Inflammatory macrophage (primary cell): ENCODE measurements at places on chromosomes 6 and 20.
A peak's percentile ranks its signal among the peaks of the same experiment; 100 is the strongest.

GRCh38 chr6:3350252-3350796 lies 91.6 kb downstream of the PSMG4 start:
- no peak for DNase-seq

DNA sequence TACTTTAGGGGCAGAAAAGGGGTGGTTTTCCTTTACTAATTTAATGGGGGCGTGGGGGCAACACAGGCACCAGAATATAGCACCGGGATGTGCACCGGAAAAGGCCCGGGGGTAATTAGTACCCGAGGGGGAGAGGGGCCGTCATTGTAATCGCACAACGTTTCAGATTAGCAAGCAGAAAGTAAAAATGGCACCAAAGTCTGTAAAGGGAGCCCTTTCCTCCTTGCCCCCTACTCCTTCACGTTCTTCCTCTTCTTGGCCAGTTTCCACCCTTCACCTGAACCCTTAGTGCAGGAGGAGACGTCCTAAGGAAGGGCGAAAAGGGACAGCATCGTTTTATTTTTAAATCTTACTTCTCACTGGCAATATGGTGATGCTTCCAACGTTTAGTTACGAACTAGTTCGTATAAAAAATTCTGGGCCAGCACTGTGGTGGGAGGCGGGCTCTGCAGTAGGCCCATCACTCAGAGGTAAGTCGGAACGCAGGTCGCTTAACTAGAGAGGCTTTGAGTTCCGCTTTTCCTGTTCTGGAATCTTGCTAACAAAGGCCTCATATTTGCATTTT lies 742 bp upstream of the CEP85L start:
- DNase-seq: no peak

GRCh38 chr6:68247782-68248181 lies 387.3 kb upstream of the ADGRB3 start:
- no peak for DNase-seq

GRCh38 chr6:32156891-32157290 lies 3.0 kb downstream of the PPT2 start:
- no peak for DNase-seq

DNA sequence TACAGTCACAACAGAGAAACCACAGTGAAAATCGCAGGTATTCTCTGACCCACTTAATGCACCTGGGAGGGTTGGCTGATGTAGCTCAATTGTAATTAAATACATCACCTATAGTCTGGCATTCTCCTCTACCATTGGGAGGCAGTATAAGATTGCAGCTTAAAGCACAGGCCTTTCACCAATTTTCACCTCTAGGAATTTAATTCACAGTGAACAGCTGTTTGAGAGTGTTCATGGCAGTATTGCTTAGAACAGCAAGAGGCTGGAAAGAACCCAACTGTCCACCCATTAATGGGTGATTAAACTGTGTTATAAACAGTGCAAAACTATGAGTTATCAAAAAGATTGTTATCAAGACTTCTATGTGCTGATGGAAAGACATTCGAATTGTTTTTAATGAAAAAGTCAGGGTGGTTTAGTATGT lies 2.0 kb downstream of the EDEM2 start:
- DNase-seq: peak; percentile 29

DNA sequence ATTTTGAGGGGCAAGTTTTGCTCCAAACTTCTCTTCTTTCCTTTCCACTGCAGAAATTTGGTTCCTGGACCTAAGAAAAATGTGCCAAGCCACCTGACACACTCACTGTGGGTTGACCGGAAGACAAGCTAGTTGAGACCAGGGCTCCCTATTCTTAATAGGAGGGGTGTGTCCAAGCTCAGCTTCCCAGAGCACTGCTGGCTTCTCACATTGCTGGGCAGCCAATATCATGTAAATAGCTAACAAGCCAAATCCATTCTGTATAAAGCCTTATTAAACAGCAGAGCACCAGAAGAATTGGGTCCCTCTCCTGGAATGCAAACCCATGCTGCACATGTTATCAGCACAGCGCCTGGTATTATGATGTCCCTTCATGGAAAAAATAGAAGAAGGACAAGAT lies 17.0 kb upstream of the SAMD3 start:
- no peak for DNase-seq

DNA sequence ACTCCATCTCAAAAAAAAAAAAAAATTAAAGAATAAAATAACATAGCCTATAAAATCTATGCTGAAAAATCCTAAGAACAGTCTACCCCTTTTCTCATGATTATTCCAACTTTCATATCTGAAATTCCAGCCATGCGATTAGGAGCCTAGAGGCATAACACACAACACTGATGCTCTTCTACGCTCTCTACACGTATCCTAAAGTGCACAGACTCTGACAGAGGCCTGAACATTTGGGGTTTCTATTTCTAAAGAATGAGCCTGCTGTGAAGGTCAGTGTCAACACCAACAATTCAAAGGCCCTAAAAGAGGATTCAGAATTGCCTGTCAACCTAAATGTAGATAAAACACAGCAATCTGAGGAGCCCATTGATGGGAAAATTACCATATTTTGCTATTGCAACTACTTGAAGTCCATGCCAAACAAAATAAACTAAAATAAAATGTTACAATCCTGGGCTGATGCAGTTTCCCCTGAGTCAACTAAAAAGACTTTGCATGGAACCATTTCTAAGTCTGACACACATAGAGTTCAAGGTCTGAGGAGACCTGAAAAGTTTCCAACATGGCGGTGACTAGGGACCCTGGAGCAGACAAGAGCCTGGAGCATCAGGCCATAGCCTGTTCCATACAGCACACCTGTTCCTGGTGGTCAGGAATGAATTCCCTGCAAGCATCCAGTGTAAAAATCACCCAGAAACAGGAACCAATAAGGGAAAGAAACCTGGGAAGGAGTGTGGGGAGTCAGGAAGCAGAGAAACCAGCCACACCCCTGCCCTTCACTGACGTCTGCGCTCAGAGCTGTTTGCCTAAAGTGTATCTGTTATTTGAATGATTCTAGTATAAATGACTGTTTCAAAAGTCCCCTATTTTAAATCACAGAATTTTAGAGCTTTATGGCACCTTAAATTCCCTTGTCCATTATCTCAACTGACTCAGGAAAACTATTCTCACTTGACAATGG lies 11.8 kb downstream of the NINL start:
- no peak for DNase-seq

- DNase-seq: no peak
Measured at GRCh38 chr6:24536466-24536865, 41.7 kb downstream of the ALDH5A1 start.

DNA sequence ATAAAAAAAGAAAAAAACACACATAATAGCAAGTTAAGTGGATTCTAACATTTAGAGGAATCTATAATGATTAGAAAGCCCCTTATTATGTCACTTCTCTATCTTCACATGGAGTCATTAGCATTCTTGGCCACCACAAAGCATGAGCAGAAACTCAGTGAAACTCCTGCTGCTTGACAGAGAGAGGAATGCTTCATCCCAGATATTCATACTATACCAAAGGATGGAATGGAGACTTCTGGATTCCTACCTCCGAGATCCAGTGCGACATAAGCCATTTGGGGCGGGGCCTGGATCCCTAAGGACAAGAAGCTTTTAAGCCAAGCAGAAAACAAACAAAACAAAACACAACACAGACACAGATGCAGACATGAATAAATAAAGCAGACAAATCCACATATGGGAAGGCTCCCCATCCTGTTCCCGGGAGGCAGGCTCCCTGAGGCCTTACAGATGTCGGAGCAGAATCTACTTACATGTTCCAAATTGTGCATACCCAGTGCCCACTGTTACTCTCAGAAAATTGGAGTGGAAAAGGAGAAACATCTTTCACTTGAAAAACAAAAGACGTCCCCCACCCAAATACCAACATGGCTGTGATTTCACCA lies 727.3 kb downstream of the MAFB start:
- DNase-seq: no peak

DNA sequence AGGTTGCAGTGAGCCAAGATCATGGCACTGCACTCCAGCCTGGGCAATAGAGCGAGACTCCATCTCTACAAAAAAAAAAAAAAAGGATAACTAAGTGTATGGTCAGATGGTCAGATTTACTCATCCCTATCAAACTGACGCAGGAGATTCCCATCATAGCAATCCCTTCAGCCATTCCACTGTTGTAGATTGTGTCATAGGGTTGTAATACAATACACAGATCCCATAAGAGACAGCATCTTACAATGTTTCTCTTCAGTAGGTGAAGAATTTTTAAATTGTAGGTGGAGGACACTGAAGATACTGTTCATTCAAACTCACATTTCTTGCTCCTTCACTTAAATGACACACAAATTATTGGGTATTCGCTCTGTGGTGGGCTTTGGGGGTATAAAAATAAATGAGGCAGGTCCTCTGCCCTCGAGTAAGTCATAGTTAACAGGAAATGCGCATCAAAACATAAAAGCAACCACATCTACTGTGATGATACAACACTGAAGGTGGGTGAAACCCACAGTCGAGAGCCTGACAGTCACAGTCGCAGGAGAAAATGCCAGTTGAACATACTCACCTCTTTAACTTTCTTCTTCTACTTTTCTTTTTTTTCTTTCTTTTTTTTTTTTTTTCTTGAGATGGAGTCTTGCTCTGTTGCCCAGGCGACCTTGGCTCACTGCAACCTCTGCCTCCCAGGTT lies 205.5 kb downstream of the ZNF217 start:
- no peak for DNase-seq

GRCh38 chr20:61254881-61255626 lies 3.0 kb downstream of the CDH4 start:
- DNase-seq: no peak

- no peak for DNase-seq
Measured at GRCh38 chr20:25723975-25724374, 27.3 kb upstream of the ZNF337 start.

- DNase-seq: no peak
Measured at GRCh38 chr6:133040803-133041419, 200.2 kb upstream of the EYA4 start.

GRCh38 chr6:20205722-20206161 lies 6.5 kb downstream of the MBOAT1 start:
- DNase-seq: peak; percentile 65

DNA sequence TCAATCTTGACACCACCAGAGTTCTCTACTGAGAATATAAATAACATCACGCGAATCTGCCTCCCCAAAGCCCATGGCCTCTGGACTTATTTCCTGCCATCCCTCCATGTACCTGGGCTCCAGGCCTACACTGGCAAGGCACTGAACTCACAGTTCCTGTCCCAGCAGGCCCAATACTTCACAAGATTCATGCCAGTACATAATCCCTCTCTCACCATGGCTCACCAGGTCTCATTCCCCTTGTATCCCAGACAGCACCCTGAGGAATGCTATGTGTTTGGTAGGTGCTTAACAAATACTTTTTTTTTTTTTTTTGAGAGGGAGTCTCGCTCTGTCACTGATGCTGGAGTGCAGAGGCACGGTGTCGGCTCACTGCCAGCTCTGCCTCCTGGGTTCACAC lies 1.9 kb downstream of the KIF16B start:
- DNase-seq: no peak

GRCh38 chr6:156396068-156396771 lies 381.0 kb upstream of the ARID1B start:
- no peak for DNase-seq

DNA sequence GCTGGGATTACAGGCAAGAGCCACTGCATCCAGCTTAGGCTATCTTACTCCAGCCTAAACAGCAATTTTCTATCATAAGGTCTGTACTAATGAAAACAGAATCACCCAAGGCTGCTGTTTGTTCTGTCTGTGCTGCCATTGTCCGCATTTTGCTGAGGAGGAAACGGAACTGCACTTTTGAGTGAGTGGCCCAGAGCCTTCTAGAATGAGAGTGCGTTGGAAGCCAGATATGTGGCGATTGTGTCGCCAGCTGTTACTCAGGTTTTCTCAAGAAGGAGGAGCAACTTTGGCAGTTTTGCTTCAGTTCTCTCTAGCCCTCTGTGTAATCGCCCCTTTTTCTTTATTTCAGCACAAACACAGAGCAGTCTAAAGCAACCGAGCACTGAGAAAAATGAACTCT lies 18.3 kb downstream of the PRDM1 start:
- DNase-seq: no peak

- no peak for DNase-seq
Measured at GRCh38 chr20:39773380-39774000, 811.3 kb downstream of the DHX35 start.

DNA sequence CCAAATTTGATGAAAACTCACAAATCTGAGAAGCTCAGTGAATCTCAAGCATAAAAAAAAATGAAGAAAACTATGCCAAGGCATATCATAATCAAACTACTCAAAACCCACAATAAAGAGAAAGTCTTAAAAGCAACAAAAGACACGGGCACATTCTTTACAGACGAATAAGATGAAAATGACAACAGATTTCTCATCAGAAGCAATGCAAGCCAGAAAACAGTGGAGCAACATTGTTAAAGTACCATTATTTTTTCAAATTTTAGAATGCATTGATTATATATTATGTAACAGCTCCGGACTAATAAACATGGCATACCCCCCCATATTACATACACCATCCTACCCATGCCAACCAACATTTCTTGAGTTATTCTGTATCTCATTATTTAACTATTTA lies 55.3 kb upstream of the INSM1 start:
- no peak for DNase-seq

DNA sequence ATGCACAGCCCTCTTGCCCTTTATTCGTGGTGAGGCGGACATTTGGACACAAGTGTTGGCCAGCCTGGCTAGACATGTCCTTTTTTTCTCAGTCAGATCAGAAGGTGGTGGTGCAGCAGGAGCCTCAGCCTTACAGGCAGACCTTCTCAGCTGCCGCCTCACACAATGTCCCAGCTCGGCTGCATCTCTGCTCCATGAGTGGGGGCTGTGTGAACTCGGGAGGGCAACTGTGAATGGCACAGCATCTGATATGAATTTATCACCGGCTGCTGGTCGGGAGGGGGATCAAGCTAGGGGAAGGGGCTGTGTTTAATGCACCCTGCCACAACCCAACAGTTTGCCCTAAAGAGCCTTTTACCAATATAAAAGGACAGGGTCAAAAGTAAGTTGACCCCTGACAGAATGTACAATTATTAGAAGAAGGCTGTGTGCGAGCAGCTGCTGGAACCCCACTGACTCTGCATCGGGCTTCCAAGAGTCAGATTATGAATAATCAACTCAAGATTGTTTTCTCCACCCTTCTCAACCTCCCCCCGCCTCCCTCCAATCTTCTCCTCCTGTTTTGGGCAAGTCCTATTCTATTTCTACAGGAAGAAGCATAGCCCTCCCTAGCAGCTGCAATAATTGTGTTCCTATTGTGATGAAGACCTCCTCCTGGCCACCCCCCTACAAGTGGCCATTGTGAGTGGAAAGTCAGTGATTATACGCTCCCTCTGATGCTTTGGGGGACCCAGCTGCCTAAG lies 245.2 kb downstream of the PKHD1 start:
- DNase-seq: no peak

GRCh38 chr6:145015739-145016558 lies 719.4 kb downstream of the EPM2A start:
- DNase-seq: peak; percentile 84

GRCh38 chr6:139828751-139829519 lies 454.5 kb upstream of the CITED2 start:
- DNase-seq: no peak

GRCh38 chr6:138201836-138202235 lies 16.5 kb downstream of the PBOV1 start:
- DNase-seq: no peak
